ENCODE measurements at places on chromosomes 1 and 21.

DNA sequence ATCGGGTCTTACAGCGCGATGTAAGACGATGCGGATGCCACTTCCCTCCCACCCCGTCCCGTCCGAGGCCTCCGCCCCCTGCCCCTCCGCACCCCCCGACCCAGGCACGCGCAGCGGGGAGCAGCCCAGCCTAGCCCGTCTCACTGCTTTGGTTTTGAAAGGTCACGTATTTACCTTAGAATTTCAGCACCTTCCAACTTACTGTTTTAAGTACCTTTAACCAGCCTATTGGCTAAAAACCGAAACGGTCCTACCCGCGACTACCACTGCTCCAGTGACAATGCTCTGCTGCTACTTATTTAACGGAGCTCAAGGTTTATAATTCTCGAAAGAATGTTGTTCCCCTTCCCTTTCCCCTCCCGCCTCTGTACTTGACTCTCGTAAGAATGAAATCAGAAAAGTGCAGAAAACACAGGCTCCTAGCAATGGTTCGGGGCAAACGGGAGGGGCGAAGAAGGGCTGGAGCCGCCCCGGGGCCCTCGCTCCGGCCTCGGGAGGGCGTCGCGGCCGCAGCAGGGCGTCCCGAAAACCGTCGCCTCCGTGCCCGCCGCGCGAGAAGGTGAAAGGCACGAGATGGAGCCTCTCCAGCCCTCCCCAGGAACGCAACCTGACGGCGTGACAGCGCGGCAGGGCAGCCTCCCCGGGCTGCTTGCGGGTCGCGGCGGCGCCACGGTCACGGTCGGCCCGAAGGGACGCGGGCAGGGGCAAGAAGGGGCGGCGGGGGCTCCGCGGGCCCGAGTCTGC, 667 bp downstream of the TMEM50B start:
- no peak for DNase-seq

- no peak for DNase-seq
Measured at GRCh38 chr1:214551436-214552173, at the start of gene PTPN14. Gene PTPN14 (minus strand): TSS chr1:214551602. CDS start chr1:214464803, 86,799 bp downstream.

DNA sequence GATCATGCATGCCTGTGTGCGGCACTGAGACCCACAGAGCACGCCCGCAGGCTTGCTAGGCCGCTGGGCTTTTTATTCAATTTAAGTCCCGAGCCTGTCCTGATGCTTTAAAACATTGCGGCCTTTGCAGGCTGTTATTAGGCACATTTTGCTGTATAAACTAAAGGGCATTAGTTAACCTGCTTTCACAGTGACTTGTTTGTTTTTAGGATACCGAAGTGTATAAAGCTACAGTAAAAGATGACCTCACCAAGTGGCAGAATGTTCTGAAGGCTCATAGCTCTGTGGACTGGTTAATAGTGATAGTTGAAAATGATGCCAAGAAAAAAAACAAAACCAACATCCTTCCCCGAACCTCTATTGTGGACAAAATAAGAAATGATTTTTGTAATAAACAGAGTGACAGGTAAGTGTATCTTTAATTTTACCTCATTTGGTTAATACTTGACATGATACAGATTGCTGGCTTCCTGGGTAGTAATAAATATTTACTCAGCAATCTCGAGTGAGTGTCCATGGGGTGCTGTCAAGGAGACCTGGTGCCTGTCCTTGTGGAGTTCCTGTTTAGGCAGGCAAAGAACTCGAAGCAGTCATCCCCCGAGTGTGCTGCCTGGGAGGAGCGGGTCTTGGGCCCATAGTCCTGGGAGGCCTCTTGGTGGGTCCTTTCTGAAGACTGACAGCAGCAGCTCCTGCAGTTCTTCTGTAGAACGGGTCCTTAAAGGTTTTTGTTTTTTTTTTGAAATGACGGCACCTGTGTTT, 40.1 kb downstream of the TRAPPC10 start:
- DNase-seq, result no peak

DNA sequence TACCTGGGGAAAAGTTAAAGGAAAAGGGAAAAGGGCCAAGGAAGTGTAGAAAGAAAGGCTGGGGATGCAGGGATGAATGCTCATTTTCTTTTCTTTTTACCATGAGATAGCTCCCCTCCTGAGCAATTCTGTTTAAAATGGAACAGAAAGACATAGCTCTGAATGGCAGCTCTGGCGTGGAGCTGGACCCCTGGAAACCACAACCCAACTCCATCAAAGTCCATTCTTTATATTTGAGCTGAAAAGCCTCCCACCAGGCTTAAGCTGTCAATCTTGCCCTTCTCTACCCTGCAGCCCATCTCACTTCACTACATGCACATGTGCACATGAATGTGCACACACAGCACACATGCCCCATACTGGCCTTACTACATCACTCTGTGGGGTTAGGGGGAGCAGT, 69.2 kb downstream of the TNR start:
- DNase-seq, result no peak

GRCh38 chr1:18397641-18398040, 83.1 kb upstream of the KLHDC7A start:
- no peak for DNase-seq

GRCh38 chr1:48470481-48470855, 1.5 kb downstream of the SPATA6 start:
- no peak for DNase-seq

DNA sequence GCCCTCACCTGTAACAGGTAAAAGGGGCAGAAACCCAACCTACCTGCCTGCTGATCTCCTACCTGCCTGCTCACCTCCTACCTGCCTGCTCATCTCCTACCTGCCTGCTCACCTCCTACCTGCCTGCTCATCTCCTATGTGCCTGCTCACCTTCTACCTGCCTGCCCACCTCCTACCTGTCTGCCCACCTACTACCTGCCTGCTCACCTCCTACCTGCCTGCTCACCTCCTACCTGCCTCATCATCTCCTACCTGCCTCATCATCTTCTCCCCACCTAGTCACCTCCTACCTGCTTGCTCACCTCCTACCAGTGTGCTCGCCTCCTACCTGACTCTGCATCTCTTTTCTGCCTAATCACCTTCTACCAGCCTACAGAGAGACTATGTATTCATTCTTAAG, 452.9 kb downstream of the MATN1 start:
- DNase-seq, result no peak

- no peak for DNase-seq
Measured at GRCh38 chr1:219657186-219657585, 44.3 kb upstream of the ZC3H11B start.

DNA sequence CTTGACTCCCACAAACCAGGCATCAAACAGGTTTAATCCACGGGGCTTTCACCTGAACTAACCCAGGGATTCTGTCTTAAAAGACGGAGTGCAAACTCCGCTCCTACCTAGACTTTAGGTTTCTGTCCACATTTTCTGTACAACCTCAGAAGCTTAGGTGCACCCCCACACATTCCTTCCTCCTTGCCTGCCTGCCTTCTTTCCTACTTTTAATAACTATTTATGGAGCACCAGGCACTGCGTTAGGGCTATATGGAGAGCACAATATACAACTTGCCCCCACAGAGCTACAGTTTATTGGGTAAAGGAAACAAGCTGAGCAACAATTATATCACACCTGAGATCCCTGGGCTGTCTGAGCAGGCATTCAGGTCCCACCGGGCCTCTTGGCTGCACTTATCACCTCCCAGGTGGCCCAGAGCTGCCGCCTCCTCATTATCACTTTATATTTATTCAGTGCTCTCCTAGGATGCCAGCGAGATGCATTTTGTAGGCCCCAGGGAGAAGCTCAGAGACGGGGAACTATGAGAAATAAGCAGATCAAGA, 64.1 kb downstream of the DNTTIP2 start:
- DNase-seq, result no peak

- no peak for DNase-seq
Measured at GRCh38 chr1:178361847-178362246, 134.9 kb downstream of the CLEC20A start.

DNA sequence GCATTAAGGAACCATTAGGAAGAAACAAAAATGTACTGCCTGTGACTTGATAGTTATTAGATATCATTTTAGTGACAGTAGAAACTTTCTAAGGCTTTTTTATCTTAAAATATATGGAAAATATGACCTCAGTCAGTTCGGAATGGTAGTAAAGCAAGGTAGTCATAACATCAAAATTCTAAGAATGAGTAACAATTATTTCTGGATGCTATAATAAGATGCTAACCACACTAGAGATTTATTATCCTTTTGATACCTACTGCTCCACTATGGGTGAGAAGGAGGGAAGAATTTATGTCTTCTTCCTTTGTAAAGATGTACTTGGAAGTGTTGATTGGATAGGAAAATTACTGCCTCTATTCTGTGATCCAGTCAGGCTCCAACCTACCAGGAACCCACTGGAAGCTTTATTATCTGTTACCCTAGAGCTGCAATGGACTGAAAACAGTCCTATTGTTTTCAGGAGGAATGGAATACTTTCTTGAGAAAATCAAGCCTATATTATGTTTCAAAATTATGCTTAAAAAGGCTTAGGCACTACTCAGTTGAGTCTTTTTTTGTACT, 8.8 kb downstream of the FMN2 start:
- no peak for DNase-seq

GRCh38 chr1:116850436-116850835, 59.3 kb upstream of the PTGFRN start:
- DNase-seq, result no peak

DNA sequence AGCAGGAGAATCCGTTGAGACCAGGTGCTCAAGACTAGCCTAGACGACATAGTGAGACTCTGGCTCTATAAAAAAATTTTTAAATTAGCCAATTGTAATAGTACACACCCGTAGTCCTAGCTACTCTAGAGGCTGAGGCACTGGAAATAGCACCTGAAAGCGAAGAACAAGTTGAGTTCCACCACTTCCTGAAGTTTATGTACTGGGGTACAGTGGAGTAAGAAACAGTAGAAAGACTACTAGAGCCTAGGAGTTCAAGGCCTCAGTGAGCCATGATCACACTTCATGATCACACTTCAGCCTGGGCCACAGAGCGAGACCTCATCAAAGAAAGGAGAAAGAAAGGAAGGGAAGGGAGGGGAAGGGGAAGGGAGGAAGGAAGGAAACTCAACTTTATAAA, 19.8 kb downstream of the RSBN1 start:
- DNase-seq, result no peak

- no peak for DNase-seq
Measured at GRCh38 chr1:45621895-45622523, 1.8 kb downstream of the CCDC17 start.

DNA sequence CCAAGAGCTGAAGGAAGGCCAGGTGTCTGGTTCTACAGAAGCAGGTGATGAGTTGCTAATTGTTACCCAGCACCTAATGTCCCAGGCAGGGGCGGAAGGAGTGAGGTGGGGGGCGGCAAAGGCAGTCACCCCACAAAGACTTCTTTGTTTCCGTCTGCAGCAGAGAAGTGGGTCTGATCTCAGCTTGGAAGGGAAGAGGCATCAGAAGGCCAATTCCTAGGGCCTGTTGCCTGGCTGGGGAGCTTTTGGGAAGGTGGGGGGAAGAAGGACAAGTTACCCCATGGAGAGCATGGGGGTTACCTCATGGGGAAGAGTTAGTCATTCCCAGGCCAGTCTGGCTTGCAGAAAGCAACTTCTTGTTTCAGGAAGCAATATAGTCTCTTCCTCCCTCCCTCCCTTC, 10.9 kb downstream of the IGSF21 start:
- no peak for DNase-seq

- no peak for DNase-seq
Measured at GRCh38 chr1:218964471-218965185, 209.1 kb upstream of the LYPLAL1 start.

DNA sequence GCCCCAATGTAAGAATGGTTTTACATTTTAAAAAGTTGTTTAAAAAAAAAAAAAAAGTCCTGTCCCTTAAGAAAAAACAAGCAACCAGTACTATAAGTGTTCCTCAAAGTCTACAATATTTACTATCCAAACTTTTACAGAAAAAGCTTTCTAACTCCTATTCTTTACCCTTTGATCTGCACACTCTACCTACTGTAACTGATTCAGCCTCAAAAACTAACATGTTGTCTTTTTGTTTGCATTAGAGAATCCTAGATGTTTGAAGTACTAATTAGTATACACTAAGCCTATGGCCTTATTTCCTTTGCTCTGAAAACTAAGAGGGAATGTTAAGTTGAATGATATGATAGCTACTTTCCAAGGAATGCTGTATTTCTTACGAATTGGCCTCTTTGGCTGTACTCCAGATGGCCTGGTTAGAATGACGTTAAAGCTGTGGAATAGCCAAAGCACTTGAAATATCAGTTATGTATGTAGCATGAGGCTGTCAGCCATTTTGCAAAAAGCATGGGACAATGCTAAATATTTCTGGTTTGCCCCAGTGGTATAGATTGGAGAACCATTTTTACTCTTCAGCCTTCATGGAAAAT, 234.8 kb downstream of the GPR52 start:
- DNase-seq, result no peak
